ENCODE measurements at places on chromosomes 16 and 17.

DNA sequence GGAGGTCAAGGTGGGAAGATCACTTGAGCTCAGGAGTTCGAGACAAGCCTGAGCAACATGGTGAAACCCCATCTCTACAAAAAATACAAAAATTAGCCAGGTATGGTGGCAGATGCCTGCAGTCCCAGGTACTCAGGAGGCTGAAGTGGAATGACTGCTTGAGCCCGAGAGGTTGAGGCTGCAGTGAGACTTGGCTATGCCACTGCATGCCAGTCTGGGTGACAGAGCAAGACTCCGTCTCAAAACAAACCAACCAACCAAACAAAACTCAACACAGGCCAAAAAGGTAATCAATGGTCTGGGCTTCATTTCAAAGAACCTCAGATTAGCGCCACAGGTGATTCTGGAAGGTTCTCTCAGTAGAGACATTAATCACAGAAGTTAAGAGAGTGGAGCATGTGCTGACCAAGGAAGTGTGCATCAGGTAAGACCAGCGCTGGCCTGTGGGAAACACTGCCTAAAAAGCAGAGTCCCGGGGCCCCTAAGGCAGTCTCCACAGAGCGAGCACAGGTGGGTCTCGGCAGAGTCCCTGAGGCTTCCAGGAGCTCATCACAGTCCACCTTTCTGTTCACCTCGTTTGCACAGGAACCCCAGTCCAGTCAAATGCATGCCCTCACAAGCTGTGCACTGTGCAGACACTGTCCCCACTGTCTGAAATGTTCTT lies 71.5 kb upstream of the TRAP1 start:
- DNase-seq, result no peak

DNA sequence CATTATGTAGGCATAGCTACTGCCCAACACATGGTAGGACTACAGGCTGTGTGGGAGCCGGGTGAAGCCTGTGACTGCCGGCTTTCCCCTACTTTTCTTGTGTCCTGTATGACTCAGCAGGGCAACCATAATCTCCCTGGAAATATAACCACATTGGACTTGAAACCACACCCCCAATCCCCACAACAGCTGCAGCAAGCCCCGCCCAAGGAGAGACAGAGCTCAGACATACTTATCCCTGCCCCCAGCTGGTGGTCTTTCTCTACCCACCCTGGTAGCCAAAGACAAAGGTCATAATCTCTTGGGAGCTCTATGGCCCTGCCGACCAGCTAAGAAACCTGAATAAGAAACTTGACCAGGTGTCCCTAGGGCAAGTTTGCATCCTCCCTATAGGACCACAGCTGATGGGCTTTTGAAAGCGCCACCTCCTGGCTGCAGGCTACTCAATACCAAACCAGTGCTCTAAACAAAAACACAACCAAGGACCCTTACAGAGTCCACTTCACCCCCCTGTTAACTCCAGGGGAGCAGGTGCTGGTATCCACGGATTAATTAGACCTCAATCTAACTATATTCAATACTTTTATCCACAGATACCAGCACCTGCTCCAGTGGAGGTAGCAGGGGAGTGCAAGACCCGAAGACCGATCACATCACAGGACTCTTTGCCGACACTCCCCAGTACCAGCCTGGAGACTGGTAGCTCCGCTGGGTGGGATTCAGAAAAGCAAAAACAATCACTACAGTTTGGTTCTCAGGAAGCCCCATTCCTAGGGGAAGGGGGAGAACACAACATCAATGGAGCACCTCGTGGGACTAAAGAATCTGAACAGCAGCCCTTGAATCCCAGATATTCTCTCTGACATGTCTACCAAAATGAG lies 91.2 kb downstream of the IRX5 start:
- peak; percentile 49 for DNase-seq

- DNase-seq, result no peak
Measured at GRCh38 chr17:73792994-73793393, 148.7 kb upstream of the SDK2 start.

- peak; percentile 5 for DNase-seq
Measured at GRCh38 chr16:72400257-72401083, 228.5 kb upstream of the PMFBP1 start.

DNA sequence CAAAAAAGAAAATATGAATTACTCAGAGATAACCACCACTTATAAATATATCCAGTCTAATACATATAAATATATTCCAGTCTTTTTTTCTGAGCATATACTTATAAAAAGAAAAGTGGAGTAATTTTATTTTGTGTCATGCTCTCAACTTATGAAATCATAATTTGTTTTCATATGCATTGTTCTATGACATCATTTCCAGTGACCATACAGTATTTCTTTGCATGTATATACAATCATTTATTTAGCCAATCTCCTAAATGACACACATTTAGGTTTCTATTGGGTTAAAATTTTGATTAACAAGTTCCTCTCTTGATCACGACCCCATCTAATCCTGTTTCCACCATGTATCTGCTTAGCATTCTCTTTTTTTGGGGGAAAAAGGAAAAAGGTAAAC lies 16.4 kb upstream of the NDEL1 start:
- DNase-seq, result no peak

GRCh38 chr16:919658-920050 lies 51.1 kb downstream of the LMF1 start:
- no peak for DNase-seq

GRCh38 chr16:85316944-85317343 lies 204.7 kb upstream of the CIBAR2 start:
- DNase-seq, result no peak

- peak; percentile 17 for DNase-seq
Measured at GRCh38 chr17:59668816-59669215, 38.4 kb downstream of the PTRH2 start.

GRCh38 chr16:20507280-20507679 lies 56.0 kb downstream of the ACSM2A start:
- no peak for DNase-seq

DNA sequence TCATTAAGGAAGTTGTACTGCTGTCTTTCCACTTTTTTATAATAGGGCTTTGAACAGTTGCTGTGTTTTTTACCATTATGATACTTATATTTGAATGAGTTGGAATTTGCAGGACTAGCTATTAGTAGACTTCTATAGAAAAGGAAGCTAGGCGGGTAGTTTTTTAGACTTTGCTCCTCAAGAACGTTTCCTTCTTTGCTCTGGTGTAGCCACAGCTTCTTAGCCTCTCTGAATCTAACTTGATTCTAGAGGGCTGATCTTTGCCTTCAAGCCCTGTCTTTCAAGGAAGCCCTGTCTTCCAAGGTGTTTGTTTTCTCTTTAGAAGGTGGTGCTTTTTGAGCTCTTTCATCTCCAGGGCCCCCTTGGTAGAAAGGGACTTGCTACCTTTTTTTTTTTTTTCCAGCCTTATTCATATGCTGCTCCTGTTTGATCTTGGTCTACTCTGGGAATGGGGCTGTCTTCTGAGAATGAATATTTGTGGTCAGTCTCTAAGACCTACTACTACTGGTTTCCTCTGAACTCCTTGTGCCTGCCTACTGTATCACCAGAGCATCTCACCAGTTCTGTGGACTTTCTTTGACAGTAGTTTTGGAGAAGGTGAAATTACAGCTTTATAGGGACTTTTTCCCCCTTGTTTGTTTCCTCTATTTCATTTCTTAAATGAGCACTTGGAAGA lies 52.3 kb upstream of the RASL10B start:
- no peak for DNase-seq

DNA sequence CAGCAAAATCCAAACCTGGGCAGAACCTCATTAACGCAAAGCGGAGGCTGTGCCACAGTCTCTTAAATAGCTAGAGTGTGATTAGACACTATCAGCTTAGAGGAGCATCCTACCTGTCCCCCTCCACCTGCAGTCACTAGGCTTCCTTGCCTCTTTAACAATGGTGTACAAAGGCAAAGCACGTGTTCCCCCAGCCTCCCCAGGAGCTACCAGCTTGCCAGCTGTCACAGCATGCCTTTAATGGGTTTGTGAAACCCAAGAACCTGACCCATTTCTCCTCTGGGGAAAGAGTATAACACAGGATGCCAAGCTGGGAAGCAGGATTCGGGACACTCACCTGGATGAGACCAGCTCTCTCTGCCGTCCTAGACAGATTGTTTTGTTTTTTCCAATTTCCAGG lies 37.2 kb upstream of the TBX2 start:
- DNase-seq, result no peak

DNA sequence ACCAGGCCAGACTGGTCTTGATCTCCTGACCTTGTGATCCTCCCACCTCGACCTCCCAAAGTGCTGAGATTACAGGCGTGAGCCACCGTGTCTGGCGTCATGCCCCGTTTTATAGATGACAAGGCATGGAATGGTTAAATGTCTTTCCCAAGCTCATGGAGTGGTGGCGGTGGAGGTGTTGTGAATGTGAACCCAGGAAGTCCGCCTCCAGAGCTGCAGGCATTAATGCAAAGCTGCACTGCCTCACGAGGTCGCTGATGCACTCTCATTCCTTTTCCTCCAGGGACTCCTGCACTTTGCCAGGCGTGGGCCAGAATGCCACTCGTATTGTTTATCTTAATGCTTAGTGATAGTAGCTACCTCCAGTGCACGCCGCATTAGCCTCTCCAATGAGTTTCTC lies 149.6 kb downstream of the WWOX start:
- DNase-seq, result no peak

GRCh38 chr17:1986783-1987451 lies 38.2 kb downstream of the RTN4RL1 start:
- DNase-seq, result no peak

GRCh38 chr17:81682565-81683207 lies 911 bp downstream of the ARL16 start:
- no peak for DNase-seq

- DNase-seq, result no peak
Measured at GRCh38 chr17:43528988-43529814, 16.9 kb downstream of the ETV4 start.

GRCh38 chr17:15472891-15473290 lies 5.5 kb upstream of the CDRT4 start:
- DNase-seq, result no peak

GRCh38 chr17:13583996-13584700 lies 17.6 kb downstream of the HS3ST3A1 start:
- DNase-seq, result no peak

- DNase-seq, result no peak
Measured at GRCh38 chr16:13134836-13135235, 233.4 kb downstream of the SHISA9 start.

GRCh38 chr16:79250502-79251098 lies 349.9 kb downstream of the MAF start:
- no peak for DNase-seq

DNA sequence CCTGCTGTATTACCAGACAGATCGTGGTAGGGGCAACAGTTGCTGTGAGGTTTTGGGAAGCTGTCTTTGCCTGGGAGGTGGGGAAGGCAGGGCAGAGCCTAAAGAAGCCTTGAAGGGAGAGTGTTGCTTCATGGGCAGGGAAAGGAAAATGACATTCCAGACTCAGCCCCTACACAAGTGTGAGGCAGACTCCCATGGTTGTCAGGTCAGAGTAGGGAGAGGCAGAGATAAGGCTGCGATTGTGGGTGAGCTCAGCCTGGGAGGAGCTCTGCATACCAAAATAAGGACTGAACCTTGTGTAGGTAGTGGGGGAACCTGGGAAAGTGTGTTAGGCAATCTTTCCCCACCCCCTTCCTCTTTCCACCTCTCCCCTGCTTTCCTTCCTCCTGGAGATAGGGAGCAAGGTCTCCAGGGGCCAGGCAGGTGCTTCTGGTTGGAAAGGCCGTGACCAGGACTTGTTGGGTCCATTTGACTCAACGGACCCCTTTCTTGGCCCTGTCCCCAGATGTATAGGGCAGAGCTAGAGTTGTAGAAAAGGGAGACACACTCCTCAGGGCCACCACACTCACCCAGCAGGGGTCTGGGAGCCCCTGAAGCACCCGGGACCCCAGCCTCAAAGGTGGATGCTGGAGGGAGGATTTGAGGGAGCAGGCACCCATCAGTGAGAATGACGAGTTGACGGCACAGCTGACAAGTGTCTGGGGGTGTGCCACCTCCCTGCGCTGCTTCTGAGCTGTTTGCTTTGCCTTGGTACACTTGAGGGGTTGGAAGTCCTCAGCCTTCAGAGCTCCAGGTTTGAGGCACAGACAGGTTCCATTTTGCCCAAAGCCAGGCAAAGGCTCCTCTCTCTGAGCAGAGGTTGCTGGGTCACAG lies 18.5 kb upstream of the TOB1 start:
- DNase-seq, result no peak

- no peak for DNase-seq
Measured at GRCh38 chr16:57689762-57690558, 4.6 kb upstream of the DRC7 start.

DNA sequence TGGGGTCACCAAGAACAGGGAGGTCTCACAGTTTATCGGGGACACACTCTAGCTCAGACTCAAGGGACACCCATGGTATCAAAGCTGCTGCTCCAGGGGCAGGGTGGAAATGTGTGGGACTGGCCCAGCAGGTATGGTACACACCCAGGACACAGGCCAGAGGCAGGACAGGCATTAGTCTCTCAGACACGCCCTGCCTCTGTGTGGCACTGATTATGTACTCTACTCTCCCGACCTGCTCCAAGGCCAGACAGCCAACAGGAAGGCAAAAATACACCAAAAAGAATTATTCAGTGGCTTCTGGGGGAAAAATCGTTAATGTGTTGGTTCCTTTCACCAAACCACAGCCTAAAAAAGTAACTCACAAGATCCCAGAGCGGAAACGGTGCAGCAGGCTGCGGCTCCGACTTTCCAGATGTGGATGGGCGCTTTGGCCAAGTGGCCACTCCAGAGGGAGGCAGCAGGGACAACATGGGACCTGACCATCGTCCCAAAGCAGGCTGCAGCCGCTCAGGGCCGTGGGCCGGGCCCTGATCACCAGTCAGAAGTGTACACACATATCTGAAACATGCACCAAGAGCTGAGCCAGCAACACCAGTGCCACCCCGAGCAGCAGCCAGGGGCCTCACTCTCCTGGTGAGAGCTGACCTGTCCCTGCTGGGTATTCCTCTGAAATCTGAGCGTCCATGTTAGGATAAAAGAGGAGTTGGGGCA lies 1.0 kb upstream of the SIRT7 start:
- no peak for DNase-seq

- DNase-seq, result no peak
Measured at GRCh38 chr16:3716831-3717234, 491 bp downstream of the TRAP1 start.

DNA sequence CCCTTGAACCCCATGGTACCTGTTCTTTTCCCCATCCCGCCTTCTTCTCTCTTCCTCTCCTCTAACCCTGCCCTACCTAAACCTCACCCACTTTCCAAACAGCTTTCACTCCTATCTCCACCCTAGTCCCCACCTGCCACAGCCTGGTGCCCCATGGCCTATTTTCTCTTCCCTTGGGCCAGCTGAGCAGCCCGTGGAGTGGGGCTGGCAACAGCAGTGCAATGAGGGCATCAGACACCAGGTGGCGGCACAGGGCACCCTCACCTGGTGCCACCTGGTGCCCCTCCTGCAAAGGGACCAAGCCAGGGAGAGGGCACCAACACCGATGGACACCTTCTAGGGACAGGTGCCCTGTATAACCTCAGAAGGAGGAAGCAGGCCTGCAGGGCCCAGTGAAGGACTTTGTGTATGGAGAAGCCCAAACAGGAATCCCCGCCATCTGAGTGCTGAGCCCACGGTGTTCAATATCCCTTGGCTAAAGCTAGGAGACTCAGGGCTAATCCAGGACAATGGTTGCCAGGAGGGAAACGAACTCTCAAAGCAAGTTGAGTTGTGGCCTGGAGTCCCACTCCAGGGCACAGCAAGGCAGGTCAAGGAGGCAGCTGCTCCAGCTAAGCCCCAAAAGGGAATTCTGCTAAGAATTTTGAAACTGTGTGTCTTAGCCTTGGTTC lies 4.0 kb upstream of the ABCC3 start:
- peak; percentile 81 for DNase-seq

Data from H54 (cell line).